ENCODE measurements at places on chromosomes 6 and 20.

DNA sequence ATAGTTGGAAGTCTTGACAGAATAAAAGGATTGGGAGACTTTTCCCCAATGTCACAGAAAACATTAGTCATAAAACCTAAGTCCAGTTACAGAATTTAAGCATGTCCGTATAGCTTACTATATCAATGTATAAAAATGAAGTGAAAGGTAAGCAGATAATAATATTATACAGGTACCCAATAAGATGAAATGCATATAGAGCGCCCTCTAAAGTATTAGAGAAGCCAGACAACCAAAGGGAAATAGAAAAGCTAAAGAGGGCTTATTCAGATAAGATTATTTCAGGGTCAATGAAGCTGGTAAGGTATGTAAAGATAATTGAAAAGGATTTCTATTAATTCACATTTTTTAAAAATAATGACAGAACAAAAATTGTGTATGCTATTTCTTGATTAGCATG lies 947.7 kb upstream of the MAP3K7 start:
- no peak for DNase-seq

DNA sequence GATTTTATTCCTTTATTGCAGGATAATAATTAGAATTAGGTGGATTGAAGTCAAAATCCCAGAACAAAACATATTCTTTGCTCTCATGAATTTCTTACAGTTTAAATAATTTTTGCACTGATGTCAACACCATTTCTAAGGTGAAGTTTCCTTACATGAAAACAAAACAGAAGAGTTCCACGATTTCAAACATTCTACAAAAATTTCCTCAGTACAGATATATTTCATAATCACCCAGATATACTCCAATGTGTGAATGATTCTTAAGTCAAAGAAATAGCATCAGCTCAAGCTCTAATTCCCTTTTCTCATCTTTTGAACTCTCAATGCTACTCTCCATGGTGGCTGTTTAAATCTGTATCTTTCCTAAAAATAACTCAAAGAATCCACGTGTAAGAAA lies 39.5 kb upstream of the THBS2 start:
- DNase-seq: no peak

- DNase-seq: no peak
Observed at GRCh38 chr6:72080260-72080941, 194.1 kb downstream of the RIMS1 start.

DNA sequence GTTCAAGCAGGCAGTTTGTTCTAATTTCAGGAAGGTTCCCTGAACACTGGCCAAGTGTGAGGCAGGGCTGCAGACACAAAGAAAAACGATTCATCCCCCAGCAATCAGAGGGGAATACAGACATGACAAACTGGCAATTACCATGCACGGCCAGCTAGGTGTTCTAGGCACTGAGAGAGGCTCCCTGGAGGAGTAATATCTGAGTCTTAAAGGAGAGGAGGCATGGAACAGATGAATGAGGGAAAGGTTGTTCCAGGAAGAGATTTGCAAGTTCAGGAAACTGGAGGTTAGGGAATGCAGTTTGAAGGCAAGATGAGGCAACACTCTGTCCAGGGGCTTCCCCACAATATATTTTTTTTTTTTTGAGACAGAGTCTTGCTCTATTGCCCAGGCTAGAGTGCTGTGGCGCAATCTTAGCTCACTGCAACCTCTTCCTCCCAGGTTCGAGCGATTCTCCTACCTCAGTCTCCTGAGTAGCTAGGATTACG lies 11.1 kb downstream of the RRAGD start:
- no peak for DNase-seq

- no peak for DNase-seq
Observed at GRCh38 chr6:9710574-9710973, 704.3 kb downstream of the TFAP2A start.

DNA sequence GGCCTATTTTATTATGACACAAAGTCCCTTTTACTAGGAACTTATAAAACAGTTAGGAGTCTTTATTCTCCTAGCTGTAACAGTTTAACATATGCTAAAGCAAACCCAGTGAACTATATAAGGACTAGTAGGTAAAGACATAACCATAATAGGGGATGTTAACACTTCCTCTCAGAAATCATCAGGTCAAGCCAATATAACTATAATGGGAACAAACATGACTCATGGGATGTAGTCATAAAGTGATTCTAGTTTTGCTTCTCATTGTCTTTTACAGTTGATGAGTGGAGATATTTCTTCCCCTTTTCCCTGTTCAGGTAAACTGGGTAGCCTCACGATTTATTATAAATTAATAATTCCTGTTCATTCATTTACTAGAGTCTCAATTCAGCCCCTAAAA lies 9.7 kb downstream of the PTCHD4 start:
- no peak for DNase-seq

Measured in NCI-H748 treated with DMSO at 0.1 percent for 48 hours (cell line).